ENCODE measurements at places on chromosomes 5 and 9. TPM values are rescaled to one million over a fixed set of nuclear protein-coding genes. Genes with fewer than 3 reads are reported as not detected.

- DNase-seq = no peak
Measured at GRCh38 chr5:50968356-50969149, 302.1 kb downstream of the PARP8 start.

GRCh38 chr9:100125236-100125635, 26.2 kb downstream of the INVS start:
- DNase-seq = no peak

- no peak for DNase-seq
Measured at GRCh38 chr5:90612919-90613318, 54.3 kb downstream of the ADGRV1 start.

GRCh38 chr9:15417626-15418025, 5.0 kb upstream of the SNAPC3 start:
- no peak for DNase-seq

DNA sequence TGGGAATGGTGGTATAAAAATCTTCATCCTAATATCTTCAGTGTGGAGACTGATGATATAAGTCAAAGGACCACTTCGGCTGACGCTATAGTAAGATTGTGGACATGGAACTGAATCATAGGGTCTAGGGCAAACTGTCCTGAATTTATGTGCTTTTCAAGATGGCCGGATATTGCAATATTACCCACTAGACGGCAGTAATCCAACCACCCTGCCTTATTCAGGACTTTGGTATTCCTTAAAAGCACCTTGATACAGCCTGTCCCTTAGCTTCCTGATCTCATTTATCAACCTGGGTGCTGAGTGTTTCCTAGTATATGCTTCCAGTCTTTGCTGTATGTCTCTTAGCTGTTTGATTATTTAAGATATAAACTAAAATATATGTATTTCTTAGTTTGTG, 71.2 kb upstream of the COX7C start:
- no peak for DNase-seq

DNA sequence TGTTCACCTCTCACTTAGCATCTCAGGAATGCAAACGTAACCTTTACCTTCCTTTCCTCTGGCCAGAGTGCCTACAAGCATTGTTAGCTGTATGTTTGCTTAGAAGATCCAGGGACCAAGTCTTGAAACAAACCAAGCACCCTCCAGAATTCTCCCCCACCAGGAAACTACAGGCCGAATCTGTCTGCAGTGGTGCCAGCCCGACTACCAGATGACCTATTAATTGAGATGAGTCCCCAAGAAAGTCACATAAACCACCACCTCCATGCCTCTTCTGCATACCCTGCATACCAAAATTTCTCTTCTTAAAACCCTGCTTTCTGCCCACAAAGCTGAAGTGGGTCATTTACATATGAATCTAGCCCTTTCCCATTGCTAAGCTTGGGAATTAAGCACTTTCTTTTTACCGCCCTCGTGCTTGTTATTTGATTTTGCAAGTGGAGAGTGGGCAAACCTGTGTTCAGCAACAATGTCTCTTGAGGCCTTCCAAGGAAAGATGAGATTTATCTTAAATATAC, 1239.1 kb downstream of the CDH12 start:
- no peak for DNase-seq

DNA sequence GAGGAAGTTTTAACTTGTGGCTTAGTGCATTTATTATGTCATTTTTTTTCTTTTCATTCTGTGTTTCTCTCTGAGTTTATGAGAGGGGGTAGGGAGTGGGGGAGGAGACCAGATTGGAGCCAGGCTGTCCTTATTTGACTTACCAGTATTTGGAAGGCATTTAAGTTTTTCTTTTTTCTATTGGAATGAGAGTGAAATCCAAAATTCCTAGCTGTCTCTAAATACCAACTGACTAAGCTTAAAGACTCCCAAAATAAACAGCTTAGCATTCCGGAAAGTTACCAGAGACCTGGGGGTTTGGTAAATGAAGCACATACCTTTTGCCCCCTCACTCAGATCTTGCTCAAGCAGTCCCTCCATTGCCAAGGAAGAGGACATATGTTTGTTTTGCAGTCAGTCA, 581.9 kb upstream of the BRINP1 start:
- no peak for DNase-seq

- no peak for DNase-seq
Measured at GRCh38 chr9:109026306-109026705, 13.0 kb upstream of the CTNNAL1 start.

DNA sequence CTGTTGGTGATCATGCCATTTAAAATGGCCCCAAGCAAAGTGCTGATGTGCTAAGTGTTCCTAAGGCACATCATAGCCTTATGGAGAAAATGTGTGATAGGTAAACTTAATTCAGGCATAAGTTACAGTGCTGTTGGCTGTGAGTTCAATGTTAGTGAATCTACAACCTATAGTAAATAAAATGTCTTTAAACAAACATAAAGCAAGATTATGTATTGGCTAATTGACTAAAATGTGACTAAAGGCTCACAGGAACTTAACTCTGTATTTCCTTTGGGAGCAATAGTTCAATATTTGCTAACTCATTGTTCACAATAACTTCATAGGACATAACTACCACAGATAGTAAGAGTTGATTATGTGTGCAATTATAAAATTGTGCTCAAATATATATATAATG, 49.4 kb upstream of the LRRC19 start:
- DNase-seq = no peak

DNA sequence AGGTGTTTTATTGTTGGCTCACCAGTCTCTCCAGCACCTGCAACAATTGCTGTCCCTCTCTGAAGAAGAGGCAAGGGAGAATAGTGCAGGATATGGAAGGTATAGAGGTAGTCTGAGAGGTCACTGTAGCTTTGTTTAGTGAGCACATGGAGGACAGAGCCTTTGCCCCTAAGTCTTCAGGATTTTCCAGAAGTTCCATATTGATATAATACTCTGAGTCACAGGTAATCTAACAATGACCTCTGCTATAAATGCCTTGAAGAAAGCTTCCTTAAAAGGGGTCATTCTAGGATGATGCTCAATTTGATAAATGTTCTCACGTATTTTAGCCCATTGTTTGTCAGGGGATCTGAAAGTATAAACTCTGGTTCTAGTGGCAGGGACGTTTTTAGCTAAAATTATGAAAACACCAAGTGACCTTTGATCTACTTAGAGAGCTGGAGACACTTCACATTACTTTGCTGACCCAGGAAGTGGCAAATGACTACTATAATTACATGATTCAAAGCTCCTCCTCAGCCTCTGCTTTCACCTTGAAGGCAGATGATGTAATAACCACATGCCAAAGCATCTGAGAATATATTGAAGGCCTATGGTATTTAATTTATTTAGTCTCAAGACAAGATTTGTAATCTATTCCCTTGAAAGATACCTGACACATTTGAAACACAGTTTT, 366.9 kb upstream of the NUDT12 start:
- no peak for DNase-seq

- no peak for DNase-seq
Measured at GRCh38 chr9:105296877-105297287, 52.4 kb downstream of the SLC44A1 start.

SCGB3A2 gene
- not detected for total RNA-seq

LCN2 gene
- not detected for total RNA-seq

EXOSC3 gene
- 14.1 TPM for total RNA-seq

EDIL3 gene
- 9.0 TPM for total RNA-seq

FBXL7 gene
- 16.6 TPM for total RNA-seq

TMC1 gene
- not detected for total RNA-seq
